ENCODE measurements at places on chromosomes 4 and X.

GRCh38 chr4:6929339-6929811, 19.7 kb downstream of the TBC1D14 start:
- DNase-seq = no peak

DNA sequence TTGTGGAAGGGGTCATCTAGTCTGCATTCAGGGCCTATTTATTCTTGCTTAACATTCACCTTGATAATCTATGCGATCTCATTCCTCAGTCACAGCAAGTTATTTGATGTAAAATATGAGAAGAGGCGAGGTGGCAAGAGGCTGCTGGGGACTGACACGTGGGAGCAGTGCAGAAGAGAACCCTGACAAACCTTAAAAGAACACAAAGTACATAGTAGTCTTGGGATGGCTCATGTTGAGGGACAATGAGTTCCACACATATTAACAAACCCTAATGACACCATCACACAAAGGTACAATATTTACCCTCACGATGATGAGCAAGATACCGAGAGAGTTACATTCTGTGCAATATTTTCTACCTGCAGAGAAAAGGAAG, 57.5 kb downstream of the MAML3 start:
- no peak for DNase-seq

DNA sequence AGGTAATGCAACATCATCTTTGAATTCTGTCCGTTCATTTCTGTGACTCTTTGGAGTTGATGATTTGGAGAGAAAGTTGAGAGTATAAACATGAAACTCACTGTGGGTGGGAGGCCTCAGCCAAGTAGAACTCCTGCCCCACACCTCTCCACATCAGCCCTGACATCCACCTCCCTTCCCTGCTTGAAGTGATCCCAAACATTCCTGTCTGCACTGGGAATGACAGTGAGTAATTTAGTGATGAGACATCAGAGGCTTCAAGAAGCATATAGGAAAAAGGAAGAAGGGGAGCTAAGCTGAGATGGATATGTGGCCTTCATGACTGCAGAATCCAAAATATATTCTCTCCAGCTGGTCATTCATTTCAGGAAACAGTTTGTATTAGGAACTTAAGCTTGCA, 151.8 kb downstream of the SPATA18 start:
- DNase-seq = no peak

DNA sequence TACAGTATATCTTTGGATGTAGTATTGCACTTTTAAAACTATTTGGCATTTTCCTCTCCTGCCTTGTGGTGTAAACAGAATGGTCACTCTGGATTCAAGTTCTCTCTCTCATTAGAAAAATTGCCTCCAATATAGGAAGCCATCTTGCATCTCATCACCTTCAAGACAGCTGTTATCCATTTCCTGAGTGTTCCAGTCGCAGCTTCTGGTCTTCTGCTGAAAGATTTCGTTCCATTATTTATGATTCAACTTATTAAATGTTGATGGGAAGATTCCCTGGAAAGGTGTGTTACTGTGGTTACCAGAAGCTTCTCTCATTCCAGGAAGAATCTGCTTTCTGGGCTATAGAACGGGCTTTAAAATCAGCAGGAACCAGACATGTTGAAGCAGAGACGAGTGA, 568.3 kb upstream of the SLIT2 start:
- DNase-seq = no peak

DNA sequence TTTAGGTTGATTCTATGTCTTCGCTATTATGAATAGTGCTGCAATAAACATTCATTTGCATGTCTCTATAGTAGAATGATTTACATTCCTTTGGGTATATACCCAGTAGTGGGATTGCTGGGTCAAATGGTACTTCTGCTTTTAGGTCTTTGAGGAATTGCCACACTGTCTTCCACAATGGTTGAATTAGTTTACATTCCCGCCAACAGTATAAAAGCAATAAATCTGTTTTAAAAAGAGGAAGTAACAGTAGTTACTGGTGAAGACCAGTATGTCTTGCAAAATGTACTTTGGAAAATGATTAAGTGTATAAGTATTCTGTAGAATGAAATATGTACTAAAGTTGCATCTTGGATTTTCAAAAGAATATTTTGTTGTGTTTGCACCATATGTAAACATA, 77.3 kb downstream of the SHROOM4 start:
- DNase-seq = no peak

DNA sequence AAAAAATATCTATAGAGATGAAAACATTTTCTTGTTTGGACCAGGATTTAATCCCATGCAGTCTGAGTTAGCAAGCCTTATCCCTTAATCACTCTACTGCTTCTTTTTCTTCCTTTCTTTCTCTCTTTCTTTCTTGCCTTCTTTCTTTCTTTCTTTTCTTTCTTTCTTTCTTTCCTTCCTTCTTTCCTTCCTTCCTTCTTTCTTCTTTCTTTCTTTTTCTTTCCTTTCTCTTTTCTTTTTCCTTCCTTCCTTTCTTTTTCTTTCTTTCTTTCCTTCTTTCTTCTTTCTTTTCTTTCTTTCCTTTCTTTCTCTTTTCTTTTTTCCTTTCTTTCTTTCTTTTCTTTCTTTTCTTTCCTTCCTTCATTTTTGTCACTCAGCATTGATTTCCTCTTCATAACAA, 434.6 kb downstream of the FAT4 start:
- DNase-seq = no peak

- DNase-seq = no peak
These were observed 45.8 kb downstream of the ANXA10 start for GRCh38 chr4:168138143-168138542.

DNA sequence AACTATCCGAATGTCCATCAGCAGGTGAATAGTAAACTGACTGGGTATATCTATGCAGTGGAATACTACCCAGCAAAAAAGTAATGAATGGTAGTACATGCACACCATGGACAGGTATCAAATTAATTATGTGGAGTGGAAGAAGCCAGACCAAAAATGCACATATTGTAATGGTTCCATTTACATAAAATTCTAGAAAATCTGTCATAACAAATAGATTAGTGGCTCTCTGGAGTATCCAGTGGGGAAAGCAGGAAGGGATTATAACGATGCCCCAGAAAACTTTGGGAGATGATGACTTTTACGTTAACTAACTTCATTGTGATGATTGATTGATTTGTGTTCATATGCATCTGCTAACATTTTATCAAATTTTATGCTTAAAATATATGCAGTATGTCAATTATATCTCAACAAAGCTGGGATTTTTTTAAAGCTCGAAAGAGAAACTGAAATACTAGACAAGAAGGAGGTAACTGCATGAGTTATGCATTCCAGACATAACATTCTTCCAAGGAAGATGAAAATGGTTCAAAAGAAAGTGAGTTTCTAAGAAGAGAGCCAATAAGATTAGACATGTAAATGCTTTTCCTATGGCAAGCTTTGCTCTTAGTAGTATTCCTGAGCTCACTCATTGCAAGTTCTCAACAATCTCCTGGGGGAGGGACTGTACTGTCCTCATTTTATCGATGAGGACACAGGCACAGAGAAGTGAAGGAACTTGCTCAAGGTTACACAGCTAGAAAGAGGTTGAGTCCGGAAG, 58.6 kb upstream of the MSX1 start:
- DNase-seq = no peak

DNA sequence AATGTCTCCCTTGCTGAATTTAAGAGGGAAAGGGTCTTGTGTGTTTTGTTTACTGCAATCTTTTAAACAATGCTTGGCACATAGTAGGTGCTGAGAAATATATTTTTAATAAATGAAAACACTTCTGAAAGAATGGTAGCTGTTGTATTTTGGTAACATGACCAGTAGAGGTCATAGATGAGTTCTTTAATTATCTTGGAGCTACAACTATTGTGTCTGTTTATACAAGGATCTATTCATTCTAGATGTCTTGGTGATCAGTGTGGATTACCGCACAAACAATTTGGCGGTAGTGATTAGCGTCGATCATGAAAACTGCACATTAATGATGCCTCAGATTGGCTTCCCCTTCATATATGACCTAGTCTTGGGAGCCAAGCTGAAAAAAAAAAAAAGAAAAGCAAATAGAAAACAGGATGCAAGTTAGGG, 21.4 kb upstream of the SCRG1 start:
- DNase-seq = no peak

DNA sequence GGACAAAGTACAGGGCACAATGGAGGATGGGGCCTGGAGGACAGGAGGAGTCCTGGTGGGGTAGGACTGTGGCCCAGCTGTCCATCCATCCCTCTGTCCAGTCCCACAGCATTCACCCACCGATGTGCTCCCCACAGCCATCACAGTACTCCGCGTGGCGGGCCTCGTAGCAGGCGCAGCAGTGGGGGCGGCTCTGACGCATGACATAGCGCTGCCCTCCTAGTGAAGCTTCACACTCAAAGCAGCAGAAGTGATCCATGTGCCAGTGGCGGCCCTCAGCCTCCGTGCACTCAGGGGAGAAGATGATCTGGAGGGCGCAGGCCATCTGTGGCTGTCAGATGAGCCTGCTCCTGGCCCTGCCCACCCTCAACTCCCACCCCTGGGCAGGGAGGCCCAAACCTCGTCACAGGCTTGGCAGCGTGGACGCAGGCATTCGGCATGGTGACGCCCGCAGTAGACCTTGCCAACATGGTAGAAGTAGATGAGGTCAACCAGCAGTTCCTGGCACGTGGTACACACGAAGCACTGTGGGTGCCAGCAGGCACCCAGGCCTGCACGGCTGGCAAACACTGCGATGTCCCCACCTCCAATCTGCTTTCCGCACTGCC, 6.3 kb downstream of the PLP2 start:
- DNase-seq = no peak

DNA sequence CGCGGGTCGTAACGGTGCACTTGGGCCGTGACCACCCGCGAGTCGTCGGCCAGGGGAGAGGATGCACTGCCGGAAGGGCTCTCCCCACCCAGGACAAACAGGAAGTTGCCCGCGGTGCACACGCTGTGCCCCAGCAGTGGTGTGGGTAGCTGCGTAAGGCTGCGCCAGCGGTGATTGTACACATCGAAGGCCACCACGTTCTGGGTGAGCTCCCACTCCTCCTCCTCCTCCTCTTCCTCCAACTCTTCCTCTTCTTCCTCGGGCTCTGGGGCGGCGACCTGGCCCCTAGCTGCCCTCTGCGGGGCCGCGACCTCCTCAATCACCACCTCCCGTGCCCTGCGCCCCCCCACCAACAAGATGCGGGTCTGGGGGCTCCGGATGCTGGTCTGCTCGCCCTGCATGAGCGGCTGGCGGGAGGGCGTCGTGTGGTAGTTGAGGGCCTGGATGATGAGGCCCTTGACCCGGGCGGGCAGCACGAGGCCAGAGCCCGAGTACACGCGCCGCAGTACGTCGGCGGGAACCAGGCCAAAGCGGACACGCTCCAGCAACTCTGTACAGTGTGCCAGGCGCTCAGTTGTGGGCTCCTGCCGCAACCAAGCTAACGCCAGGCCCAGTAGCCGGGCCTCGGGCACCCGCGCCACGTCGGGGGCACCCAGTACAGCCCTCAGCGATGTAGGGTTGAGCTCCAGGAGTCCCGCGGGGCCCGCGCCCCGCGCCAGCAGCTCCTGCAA, 1.4 kb downstream of the KLHL34 start:
- DNase-seq = no peak

GRCh38 chr4:42512226-42512625, 114.9 kb downstream of the SHISA3 start:
- no peak for DNase-seq

- no peak for DNase-seq
These were observed 1001.2 kb downstream of the STIM2 start for GRCh38 chr4:27861802-27862201.

GRCh38 chr4:60938621-60939020, 261.5 kb upstream of the ADGRL3 start:
- no peak for DNase-seq

DNA sequence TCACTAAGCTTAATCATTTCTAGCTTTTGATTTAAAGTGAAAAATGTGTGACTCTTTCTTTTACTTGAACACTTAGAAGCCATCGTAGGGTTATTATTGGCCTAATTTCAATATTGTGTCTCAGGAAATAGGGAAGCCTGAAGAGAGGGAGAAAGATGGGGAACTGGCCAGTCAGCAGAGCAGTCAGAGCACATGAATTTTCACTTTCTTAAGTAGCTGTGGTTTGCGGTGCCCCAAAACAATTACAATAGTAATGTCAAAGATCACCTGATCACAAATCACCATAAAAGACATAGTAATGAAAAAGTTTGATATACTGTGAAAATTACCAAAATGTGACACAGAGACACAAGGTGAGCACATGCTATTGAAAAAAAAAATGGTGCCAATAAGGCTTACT, 45.5 kb downstream of the CENPC start:
- DNase-seq = no peak

DNA sequence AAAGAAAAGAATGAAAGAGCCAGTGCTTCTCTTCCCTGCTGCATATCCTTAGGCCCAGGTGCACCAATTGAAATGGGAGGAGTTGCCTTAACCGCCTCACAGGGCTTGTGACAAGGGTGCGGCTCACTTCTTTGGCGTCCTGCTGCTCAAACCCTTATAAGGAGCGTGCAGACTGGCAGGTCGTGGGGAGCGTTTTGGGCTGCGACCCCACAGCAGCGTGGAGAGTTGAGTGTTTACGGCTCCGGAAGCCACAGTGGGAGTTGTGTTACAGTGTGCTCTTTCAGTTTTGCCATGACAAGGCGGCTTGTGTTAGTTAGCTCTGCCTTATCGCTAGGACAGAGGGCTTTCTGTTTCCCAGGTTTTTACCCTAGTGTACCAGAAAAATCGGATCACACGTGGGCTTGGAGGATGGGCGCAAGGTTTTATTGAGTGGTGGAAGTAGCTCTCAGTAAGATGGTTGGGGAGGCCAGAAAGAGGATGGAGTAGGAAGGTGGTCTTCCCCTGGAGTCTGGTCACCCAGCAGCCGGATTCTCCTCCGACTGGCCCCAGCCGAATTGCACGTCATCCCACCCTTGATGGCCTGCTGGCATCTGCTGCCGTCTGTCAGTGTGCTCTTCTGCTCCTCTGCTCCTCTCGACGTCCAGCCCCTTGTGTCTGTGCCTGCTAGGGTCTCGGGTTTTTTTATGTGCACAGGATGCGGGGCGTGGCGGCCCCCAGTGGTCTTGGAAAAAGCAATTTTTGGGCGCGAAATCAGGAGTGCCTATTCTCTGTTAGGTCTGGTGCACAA, 718.9 kb downstream of the ARAP2 start:
- no peak for DNase-seq

GRCh38 chr4:163755013-163755412, 260.5 kb downstream of the TMA16 start:
- DNase-seq = no peak

DNA sequence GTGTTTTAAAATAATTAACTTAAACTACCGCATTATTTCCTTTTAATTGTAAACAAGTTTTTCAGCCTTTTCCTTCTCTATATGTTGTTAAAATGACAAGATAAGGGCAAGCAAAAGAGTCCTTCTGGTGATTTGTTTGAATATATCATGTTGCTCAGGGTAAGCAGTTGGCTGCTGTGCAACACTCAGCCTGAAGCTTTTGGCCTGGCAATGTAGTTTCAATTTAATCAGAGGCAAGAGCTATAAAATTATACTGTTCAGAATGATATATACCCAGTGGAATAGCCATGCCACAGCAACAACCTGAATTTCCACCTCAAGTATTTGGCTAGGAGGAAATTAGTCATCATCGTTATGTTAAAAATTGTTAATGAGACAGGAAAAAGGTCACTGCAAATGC, 53.4 kb downstream of the GRXCR1 start:
- no peak for DNase-seq

GRCh38 chrX:123873956-123874355, 14.1 kb downstream of the XIAP start:
- DNase-seq = peak; percentile 27

- no peak for DNase-seq
These were observed 25.4 kb downstream of the APOOL start for GRCh38 chrX:85029043-85029442.

GRCh38 chr4:79913581-79913980, 159.4 kb downstream of the ANTXR2 start:
- no peak for DNase-seq
